Lower lobe of right lung (tissue), 2 donors: ENCODE measurements at places on chromosomes 5 and 9. TPM values are rescaled to one million over a fixed set of nuclear protein-coding genes. Genes with fewer than 3 reads are reported as not detected.

Gene PCDHGA8
- 1.5 TPM for total RNA-seq

GRCh38 chr5:145834554-145834916 lies 607 bp downstream of the PRELID2 start:
- DNase-seq, result no peak

GRCh38 chr5:134918861-134919260 lies 13.9 kb downstream of the PCBD2 start:
- DNase-seq, result no peak

GRCh38 chr5:129425031-129425430 lies 35.1 kb upstream of the ADAMTS19 start:
- no peak for DNase-seq

- no peak for DNase-seq
These were observed 122.7 kb upstream of the LMX1B start for GRCh38 chr9:126490871-126491567.
